ENCODE measurements at places on chromosomes 2 and 18.

DNA sequence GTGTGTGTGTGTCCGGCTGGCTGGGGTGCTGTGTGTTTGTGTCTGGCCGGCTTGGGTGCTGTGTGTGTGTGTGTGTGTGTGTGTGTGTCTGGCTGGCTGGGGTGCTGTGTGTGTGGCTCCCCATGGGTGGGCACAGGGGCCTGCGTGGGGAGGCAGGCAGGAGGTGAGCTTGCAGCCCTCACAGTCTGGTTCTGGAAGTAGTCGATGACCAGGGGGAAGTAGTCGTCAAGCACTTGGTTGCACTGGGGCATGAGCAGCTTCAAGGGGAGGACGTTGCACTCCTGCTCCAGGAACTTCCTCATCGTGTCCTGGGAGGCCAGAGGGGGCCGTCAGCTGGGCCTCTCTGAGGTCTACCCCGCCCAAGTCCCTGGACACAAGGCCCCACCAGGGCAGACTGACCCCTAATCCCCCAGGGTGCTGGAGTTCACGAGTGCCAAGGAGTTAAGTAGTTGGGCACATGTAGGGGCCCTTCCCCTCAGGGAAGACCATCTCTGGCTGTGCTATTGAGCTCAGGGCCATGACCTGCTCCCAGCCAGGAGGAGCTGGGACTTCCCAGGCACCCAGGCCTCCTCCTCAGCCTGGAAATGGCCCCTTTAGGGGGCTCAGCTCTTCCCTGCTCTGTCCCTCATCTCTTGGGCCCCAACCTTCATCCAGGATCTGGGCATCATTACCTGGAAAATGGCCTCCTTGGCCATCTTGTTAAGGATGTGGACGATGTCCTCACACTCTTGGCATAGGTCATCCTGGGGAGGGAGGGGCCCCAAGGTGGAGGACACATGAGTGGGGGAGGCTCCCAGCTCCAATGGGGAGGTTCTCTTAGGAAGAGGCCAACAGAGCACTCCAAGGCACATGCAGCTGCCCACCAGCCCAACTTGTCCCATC lies 1.3 kb downstream of the SFTPB start:
- DNase-seq: no peak

- no peak for DNase-seq
These were observed 86.7 kb upstream of the MSTN start for GRCh38 chr2:190149200-190149599.

DNA sequence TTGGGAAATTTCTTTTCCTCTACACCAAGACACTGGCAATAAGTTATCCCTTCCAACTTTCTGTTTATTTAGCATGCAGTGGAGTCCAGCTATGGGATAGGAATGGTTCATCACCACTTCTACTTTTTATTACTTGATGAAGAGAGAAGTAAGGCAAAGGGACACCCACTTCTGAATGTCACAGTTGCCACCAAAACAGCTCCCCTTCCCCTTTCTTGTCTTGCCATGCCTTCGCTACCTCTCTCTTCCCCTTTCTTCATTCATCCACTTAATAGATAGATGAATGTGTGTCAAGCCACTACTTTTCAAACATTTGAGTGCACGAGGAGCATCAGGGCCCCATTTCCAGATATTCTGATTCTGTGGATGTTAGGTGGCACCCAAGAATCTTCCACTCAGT lies 59.6 kb downstream of the KCTD18 start:
- no peak for DNase-seq

- no peak for DNase-seq
These were observed 25.7 kb upstream of the THOC1 start for GRCh38 chr18:293536-293935.

DNA sequence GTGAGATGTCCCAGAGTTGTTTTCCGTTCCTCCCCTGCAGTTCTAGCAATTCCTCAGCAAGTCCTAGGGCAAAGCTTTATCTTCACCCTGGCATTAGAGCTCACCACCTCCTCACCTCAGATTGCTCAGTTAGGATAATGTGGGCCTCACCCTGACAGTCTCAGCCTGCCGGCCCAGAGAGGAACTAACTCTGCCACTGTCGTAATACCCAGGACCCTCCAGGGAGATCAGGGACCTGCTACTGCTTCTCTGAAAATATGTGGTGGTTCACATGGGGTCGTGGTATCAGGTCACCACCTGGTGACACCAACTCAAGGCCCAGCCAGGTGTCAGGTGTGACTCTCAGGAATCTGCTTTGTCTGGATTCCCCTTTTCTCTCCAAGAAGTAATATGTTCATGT lies 120.7 kb downstream of the FEZ2 start:
- no peak for DNase-seq

DNA sequence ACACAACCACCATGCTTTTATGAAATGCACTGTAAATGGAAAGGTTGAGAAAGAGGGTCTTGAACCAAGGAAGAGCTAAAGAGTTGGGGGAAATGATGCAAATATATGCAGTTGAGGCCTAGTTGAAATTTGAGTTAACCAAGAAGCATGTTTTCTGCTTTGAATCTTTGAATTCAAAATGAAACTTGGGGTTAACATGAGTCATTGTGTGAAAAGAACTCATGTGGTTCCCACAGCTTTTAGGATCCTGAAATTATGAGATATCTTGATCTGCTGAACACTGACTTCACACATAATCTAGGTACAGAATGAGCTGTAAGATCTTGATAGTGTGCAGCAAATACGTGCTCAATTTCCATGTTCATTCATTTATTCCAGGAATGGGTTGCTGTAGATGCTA lies 422.9 kb upstream of the TRIB2 start:
- DNase-seq: no peak

- no peak for DNase-seq
These were observed 19.1 kb upstream of the INO80D start for GRCh38 chr2:206105038-206105437.

GRCh38 chr2:109351164-109351756 lies 222.3 kb downstream of the SH3RF3 start:
- DNase-seq: no peak

GRCh38 chr2:63054841-63055225 lies 4.2 kb downstream of the OTX1 start:
- DNase-seq: no peak

- no peak for DNase-seq
These were observed 66.4 kb downstream of the CDH7 start for GRCh38 chr18:65817178-65817577.

DNA sequence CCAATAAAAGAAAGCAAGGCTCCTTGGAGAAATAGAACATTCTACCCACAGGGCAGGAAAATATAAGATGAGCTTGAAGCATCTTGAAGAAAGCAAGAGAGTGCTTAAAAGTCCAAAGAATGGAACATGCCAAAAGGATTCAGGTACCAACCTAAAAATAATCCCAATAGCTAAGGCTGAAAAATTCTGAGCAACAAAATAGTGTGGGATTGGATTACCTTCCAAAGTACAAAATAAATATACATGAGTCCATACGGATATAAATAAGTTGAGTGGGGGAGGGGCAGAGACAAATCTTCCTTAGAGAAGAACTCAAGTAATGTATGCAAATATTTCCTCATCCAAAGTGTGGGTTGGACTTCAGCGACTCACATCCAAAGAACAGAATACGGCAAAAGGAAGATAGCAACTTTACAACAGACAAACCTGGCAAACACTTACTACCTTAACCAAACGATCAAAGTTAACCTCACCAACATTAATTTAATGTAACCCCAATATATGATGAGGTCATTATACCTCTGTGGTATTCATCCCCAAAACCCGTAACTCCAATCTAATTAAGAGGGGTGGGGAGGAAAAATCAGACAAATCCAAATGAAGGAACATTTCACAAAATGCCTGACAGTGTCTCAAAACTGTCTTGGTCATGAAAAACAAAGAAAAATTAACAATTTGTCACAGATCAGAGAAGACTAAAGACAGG lies 26.9 kb downstream of the MEMO1 start:
- DNase-seq: no peak

DNA sequence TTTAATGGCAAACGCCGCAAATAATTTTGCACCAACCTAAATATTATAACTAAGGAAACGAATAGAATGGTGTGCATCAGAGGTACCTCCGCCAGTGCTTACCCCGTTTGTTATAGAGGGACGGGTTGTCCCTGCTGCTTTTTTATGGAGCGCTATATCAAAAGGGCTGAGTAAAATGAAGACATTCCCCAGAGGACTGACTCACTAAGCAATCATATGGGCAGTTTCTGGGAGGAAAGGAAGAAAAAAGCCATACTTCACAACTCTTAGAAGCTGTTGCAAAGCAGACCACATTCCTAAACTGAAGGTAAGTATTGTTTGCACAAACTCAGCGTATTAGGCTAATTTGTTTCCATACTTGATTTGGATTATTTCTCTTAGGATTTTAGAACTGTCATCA lies 12.9 kb downstream of the ID2 start:
- DNase-seq: no peak

- DNase-seq: no peak
These were observed 103.7 kb downstream of the APOB start for GRCh38 chr2:20939931-20940795.

GRCh38 chr2:54419855-54420523 lies 36.1 kb upstream of the SPTBN1 start:
- DNase-seq: no peak

GRCh38 chr2:160674146-160674750 lies 180.6 kb upstream of the RBMS1 start:
- no peak for DNase-seq

DNA sequence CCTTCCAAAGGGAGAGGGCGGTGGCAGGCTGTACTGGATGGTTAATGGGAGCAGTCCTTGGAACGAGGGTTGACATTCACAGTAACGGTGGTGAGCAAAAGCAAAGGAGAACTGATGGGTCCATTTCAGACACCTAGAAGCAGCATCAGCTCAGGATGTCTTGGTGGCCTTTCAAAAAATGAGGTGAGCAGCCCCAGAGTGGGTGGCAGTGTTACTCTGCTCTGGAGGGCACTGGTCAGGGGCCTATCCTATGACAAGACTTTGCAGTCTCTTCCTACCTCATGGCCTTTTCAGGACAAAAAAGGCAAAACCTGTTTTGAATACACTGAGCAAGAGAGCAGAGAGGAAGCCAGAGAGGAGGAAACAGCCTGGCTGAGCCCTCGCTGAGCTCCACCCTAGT lies 23.5 kb downstream of the CAPN14 start:
- no peak for DNase-seq

- DNase-seq: no peak
These were observed 42.8 kb downstream of the OLA1 start for GRCh38 chr2:174205562-174205961.

All from activated T-cell treated with anti-CD3 and anti-CD28 coated beads, Interleukin-2, amount 50 U/mL, for 4 hours (primary cell).